ENCODE measurements at places on chromosomes 3 and 15.

- no peak for DNase-seq
Measured at GRCh38 chr3:65439641-65440284, 599.0 kb downstream of the MAGI1 start.

GRCh38 chr3:55488398-55489055 lies 1.4 kb upstream of the WNT5A start:
- no peak for DNase-seq

DNA sequence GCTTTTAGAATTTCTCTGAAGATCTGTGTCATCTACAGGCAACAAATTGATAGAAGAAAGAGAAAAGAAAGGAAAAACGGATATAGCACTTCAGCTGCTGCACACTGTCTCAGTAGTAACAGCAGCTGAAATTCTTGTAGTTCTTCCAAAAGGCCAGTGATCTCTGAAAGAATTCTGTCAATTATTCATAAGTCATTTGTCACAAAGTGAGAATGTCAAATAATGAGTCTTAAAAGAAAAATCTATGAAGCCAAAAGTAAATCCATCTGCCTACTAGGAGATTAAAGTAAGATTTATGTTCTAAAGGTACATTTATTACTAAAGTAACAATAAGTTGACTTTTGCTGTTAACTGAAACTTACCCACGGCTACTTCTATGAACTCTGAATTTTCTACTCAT lies 24.6 kb downstream of the IFT80 start:
- DNase-seq = no peak

- no peak for DNase-seq
Measured at GRCh38 chr3:192880313-192880712, 37.3 kb downstream of the MB21D2 start.

- DNase-seq = no peak
Measured at GRCh38 chr3:52509753-52510328, 14.7 kb downstream of the STAB1 start.

DNA sequence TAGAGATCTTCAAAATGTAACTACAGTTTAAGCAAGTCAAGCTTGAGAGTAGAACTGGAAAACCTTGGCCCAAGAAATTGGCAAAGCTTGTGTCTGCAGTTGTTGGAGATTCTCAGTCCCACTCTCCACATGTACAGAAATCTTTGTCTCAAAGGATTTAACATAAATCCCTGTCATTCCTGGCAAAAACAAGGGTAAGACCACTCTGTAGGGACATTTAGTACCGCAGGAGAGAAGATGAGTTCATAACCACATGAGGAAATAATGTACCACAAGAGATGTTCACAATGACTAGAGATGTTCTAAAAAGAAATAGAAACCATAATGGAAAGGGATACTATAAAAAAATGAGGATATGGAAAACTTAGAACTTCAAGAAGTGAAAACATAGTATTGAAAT lies 73.7 kb downstream of the RAB7A start:
- no peak for DNase-seq

GRCh38 chr3:131505421-131505820 lies 2.6 kb upstream of the MRPL3 start:
- DNase-seq = no peak

GRCh38 chr15:90249203-90249863 lies at the start of gene TTLL13:
Gene TTLL13 (plus strand): TSS chr15:90249556. CDS start chr15:90250631, 1,075 bp downstream.
- DNase-seq = peak; percentile 19

DNA sequence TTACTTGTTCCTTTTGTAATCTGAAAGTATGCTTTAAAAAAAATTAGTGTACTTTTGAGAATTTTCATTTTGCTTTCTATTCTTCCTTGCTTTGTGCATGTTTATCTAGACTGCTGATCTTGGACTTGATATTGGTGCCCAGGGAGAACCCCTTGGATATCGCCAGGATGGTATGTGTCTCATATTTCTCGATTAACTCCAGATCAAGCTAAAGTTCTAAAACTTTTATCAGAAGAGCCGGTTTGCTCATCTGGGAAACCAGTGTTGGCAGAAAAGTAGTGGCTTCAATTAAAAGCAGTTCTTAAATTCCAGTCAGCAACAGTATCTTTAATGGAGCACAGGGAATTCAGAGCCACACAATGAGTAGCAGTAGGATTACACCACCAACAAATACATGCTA lies 38.6 kb downstream of the CTNNB1 start:
- DNase-seq = no peak

DNA sequence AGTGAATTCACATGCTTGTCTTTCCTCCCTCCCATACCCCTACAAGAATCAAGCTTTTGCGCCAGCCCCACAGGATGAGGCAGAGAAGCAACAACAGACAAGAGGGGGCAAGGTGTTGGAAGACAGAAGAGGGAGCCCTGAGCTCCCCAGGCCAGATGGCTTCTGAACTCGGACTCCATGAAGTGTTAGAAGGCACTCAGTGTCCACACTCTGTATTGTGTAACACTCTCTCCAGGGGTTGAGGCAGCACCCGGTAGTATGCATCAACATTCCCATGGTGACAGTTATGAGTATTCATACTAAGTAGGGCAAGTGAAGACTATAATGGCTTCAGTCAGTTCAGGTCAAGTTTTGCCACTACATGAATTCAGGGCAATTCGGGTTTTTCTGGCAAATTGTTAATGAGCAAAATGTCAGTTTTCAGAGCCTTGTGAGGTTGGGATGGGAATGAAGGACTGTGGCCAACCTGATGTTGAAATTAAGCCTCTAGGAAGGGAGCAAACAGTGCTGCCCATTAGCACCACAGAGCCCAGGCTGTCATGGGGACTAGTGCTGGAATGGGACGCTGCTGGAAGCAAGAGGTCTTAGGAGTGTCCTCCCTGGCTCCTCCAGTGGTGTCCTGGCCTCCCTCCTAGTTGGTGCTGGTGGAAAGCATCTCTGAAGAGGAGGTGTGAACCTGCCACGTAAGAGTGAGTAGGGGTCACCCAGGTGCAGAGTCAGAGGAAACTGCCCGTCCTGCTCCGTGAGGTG lies 79.4 kb downstream of the KLF15 start:
- DNase-seq = no peak

DNA sequence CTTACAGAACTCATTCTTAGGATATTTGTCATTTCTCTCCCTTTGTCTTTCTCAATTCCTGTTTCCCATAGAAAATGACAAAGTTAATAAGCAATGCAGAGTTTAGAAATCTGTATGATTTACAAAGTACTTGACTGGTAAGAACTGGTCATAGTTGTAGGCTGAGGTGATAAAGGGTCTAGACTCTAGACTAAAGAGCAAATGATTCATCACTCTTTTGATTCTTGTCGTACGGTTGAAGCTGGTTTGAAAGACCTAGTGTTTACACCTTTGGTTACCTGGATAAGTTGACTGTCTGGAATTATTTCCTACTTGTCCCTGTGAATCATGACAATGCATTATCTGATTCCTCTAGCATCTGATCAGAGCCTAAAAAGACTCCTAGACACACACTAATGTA lies 58.9 kb upstream of the TP63 start:
- no peak for DNase-seq

GRCh38 chr15:98926236-98926635 lies 81.4 kb downstream of the PGPEP1L start:
- DNase-seq = no peak

DNA sequence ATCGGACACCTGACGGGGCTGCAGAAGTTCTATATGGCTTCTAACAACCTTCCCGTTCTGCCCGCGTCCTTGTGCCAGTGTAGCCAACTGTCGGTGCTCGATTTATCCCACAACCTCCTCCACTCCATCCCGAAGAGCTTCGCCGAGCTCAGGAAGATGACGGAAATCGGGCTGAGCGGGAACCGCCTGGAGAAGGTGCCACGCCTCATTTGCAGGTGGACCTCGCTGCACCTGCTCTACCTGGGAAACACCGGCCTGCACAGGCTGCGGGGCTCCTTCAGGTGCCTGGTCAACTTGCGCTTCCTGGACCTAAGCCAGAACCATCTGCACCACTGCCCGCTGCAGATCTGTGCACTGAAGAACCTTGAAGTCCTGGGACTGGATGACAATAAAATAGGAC lies 9.8 kb upstream of the LRRC34 start:
- DNase-seq = no peak

DNA sequence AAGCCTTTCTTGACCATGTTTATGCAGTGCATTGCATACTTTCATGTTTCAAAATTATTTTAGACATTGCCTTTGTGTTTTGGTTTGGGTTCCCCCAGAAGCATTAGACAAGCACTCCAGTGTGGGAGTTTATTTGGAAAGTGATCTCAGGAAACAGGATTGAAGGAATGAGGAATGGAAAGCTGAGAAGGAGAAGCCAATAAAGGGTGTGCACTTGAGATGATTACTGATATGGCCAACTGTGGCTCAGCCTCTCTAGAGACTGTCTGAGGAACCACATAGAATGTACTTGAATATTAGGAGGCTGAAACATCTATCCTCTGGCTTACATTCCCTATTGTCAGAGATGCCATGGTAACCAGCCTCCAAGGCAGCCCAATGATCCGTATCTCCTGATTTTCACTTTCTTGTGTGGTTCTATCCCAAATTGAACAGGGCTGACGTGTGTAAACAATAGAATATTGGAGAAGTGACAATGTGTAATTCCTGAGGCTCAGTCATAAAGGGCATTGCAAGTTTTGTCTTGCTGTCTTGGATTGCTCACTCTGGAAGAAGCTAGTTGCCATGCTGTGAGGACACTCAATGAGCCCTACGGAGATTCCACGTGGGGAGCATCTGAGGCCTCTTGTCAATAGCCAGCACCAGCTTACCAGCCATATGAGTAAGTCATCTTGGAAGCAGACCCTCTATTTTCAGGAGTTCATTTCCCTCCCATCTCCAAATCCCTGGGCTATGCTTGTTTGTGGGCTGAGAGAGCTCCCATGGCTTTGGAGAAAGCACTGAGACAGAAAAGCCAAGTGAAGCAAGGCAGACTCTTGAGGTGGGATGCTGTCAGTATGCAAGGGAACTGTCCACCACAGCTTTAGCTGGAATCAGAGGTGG lies 84.7 kb downstream of the SCN11A start:
- DNase-seq = no peak

DNA sequence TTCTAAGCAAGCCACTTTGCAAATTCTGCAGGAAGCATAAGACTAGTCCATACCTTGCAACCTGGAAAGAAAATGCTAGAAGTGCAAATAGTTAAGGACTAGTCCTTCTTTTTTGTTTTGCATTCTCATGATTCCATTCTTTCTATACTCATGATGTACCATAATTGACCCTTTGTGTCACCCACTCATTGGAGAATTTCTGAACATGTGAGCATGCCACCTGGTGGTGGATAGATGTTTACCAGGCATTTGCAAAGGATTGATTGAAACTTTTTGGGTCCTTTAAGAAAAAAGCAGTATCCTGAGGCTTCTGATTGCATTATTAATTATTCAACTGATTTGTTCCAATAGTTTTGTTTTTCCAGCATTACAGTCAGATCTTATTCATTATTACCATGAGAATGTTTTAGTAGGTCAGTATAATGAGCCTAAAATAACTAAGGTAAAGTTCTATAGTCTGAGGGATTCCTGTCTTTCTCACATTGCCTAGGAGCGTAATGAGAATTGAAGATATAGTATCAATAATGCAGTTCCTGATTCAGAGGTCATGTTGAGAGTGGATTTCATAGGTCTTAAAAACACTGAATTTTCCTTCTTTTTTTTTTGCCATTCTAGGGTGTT lies 20.2 kb upstream of the DIPK2A start:
- no peak for DNase-seq

DNA sequence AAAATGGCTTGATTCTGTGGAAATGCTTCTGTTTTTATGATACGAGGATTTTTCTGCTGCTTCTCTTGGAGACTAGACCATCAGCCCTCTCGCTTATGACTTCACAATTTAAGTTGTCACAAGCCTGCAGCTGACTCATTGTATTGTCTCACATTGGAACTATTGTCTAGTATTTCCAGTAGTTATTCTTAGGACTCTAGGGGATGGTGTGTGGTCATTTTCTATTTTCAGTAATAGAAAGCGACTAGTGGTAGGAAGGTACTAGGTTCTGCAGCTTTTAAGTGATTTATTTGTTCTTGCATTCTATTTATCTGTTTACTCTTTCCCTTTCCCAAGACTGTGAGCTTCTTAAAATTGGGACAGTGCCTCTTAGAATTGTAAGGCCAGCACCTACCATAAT lies 66.3 kb upstream of the CRTC3 start:
- DNase-seq = no peak

DNA sequence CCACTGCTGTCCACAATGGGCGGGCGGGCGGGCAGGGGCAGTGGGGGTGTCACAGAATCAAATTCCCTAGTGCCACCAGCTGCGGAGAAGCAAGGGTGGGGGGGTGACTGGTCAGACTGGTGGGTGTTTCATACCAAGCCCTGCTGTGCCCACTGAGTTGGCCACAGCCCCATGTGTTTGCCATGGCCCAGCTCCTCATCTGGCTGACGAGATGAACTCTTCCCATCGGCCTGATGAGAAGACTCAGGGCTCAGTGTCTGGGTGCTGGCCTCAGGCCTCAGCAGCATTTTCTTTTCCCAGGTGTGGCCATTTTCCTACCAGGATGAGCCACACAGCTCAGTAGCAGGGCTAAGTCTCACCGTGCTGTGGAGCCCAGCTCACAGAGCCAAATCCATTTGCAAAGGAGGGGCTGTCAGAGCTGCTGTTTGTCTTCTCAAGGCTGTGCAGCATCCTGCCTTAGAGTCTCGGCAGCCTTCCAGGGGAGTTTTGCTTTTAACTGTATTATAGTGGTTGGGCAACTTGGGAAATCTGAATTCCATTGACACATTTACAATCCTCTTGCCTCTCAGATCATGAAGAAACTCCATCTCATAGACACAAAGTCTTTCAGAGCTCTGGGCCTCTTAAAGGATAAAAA lies 176.8 kb downstream of the ABHD5 start:
- no peak for DNase-seq

DNA sequence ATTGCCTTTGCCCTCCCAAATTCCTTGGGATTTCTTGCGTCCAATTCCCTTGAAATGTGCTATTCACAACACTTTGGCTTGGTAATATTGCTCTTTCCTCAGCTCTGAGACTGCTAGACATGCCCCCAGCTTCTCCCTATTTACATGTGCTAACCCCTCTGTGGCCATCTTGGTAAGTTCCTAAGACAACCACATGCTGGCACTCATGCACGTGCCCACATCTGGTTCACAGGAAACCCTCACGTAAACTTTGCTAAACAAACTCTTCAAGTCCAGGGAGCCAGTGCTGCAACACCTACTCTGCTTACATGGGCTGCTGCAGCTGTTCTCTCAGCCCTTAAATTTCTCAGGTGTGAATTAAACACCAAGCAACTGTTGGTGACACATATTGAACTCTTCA lies 121.8 kb downstream of the ADAMTSL3 start:
- DNase-seq = no peak

- DNase-seq = no peak
Measured at GRCh38 chr3:109563149-109563548, 225.8 kb upstream of the DPPA4 start.

DNA sequence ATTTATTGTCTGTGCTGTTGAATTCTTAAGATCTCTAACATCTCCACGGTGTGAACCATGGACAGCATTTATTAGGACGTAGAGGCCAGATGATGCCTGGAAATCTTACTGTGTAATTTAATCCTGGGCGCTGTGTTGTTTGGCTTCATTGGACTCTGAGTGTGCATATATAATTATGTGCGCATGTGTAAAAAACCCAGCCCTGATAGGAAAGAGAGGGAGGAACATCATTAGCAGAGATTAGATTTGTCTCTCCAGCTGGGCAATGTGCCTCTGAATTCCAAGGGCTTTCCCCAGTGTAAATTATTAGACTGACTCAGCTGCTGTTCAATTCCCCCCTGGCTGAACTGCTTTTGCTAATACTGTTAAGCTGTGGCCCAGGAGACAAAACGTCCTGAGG lies 39.6 kb downstream of the MAP3K13 start:
- DNase-seq = no peak

- no peak for DNase-seq
Measured at GRCh38 chr15:30068326-30068725, 14.4 kb upstream of the GOLGA8J start.

- no peak for DNase-seq
Measured at GRCh38 chr3:127387556-127388153, 99.8 kb upstream of the PRR20G start.
